ENCODE measurements at places on chromosomes 5 and 9.

- DNase-seq: no peak
Measured at GRCh38 chr9:34203275-34203991, 24.6 kb downstream of the UBAP1 start.

DNA sequence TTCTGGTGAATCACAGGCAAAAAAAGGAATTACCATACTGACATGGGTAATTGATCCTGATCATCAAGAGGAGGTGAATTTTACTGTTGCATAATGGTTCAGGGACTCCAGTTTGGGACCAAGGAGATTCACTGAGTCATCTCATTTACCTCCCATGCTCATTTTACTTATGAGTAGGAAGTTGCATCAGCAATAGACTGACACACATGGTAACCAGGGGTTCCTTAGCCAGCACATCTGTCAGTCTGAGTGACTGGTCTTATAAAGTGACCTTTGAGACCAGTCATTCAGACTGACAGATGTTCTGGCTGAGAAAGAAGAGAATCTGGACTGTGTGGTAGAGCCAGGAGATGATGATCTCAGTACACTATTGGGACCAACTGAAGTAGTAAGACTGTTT is 384.6 kb upstream of the CD180 start:
- DNase-seq: peak; percentile 49

DNA sequence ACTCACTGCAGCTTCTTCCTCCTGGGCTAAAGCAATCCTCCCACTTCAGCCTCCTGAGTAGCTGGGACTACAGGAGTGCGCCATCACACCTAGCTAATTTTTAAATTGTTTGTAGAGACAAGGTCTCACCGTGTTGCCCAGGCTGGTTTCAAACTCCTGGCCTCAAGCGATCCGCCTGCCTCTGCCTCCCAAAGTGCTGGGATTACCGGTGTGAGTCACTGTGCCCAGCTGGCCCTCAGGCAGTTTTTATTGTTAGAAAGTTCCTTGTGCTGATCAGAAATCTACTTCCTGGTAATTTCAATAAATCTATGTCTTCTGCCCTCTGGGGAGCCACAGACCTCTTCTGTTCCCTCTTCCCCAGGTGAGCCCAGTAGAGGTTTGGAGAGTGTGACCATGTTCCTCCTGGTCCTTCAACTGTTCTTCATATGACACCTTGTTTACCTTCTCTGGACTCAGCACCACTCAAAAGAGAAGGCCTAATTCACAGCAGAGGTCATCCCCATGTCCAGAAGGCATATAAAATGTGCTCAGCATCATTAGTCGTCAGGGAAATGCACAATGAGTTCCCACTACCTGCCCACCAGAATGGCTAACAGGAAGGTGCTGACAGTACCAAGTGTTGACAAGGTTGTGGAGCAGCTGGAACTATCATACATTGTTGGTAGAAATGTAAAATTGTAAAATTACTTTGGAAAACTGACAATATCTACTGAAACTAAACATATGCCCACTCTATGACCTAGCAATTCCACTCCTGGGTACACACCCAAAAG is 10.4 kb downstream of the TMOD1 start:
- DNase-seq: no peak

DNA sequence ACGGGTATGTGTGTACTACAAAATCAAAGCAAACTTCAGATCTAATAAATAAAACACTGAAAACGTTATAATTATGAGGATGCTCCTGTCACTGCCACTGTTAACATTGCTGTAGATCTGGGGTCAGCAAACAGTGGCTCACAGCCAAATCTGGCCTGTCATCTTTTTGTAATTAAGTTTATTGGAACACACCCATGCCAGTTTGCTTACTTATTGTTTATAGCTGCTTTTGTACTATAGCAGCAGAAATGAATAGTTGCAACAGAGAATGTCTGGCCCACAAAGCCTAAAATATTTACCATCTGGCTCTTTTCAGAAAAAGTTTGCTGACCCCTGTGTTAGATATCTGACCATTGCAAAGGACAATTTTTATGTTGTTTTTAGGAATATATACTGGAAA is 32.1 kb downstream of the PRRC1 start:
- no peak for DNase-seq

DNA sequence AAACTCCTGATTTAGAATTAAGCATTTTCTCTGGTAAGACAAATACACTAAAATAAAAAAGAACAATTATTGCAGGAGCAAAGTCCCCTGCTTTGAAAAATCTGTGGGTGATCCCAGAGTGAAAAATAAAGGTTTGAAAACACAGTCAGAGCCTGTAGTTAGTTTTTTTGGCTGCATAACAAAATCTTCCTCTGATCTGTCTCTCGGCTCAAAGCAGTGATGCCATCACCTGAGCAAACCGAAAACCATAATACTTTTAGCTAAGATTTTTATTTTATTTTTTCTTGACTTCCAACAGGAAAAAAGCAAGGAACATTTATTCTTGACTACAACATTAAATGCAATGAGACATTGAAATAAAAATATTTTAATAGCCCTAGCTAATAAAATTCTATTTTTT is 1.2 kb downstream of the CDH18 start:
- DNase-seq: no peak

GRCh38 chr5:30991462-30991861 is 202.0 kb upstream of the CDH6 start:
- no peak for DNase-seq

DNA sequence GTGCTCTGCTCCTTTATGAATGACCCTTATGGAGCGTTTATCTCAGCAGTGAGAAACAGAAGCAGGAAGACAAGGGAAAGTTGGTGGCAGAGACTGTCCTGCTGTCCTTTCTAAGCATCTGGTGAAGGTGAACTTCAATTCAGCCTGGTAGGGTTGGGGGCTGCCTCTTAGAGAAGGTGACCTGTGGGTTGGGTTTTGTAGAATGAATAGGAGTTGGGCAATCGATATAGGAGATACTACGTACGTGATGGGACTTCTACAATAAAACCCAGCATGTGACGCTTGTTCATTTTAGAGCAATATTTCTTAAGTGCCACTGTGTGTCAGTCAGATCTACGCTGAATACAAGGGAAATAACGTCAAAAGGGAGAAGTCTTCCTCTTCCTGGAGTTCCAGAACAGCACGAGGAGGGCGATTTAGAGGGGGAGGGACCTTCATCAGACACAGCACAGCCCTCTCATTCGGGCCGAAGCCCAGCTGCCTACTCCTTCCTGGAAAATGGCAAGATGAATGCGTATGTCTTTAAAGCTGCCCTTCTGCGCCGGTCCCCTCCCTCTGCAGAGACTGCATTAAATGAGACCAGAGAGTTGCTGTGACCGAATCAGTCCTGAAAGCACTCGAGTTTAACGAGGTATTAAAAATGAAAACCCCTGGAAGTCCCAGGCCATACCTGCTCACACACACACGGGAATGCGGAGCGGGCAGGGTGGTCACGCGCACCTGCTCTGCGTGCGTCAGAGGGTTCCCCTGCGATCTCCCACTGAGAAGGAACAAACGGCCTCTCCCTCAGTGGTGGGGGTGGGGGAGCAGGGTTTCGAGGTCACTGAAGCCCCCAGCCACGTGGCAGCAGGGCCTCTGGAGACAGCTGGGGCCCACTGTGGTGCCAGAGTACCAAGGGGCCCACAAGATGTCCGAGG is 85.3 kb upstream of the SARDH start:
- no peak for DNase-seq

- DNase-seq: no peak
Measured at GRCh38 chr5:80346055-80346454, 26.3 kb downstream of the SPZ1 start.

- DNase-seq: no peak
Measured at GRCh38 chr9:126641118-126641851, 27.6 kb downstream of the LMX1B start.

GRCh38 chr9:112258106-112258505 is 75.3 kb downstream of the PTBP3 start:
- DNase-seq: no peak

All from kidney epithelial cell (primary cell).